ENCODE measurements at places on chromosomes 11 and 22.

DNA sequence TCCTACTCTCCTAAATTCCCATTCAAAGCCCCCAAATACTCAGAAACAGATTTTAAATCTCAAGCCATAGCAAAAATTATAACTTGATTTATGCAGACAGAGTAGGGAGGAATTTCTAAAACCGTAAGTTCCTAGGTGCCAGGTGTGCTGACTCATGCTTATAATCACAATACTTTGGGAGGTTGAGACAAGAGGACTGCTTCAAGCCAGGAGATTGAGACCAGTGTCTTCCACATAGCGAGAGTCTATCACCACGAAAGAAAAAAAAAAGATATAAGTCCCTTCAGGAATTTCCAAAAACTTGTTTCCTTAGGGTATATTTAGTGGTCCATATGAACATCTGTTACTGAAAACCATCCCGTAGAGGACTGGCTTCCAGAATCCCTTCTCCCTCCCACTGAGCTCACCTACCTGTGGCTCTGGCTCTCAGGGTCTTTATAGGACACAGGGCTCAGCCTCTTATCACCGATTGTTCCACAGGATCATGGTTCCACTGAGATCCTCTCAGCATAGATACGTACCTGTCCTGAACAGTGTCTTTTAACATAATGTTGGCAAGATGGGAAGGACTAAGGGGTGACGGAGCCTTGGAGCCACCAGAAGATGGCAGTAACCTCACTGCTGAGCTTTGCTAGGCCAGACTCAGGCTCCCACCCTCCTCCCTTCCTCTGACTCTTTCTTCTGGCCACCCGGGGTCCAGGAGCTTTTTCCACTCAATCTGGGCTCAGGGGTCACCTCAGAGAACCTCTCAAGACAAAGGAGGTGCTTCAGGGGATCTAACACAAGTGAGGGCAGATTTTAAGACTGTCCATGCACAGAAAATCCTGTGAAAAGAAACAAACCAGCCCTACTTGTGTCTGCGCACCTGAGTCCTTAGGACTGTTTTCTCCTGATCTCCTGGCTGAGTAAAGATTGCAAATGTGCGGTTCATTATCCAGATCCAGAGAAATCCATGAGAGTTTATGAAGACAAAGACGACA lies 117.5 kb upstream of the TOP3B start:
- H3K36me3 ChIP-seq: no peaks in the 10 kb centered on the region
- no peak overlapping the region for H3K27ac ChIP-seq
- H3K4me1 ChIP-seq: no peaks in the 10 kb centered on the region

DNA sequence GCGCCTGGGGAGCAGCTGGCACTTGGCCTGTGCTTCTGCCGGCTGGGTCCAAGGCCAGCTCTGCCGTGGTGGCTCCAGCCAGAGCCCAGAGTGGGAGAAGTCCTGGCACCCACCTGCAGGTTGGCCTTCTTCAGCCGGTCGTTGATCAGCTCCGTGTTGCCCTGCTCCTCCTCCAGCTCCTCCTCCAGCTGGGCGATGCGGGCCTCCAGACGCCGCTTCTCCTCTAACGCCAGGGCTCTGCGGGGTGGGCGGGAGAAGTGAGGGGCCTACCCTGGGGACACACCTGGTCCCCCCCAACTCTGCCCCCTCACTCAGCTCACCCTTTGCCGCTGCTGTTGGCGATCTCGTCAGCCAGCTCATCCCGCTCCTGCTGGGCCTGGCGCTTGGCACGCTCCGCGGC lies 32.6 kb downstream of the APOL1 start:
- peaks cover 95% of the 10 kb centered on the region for H3K36me3 ChIP-seq
- no peaks in the 10 kb centered on the region for H3K27me3 ChIP-seq
- H3K4me3 ChIP-seq: no peak overlapping the region
- H3K4me1 ChIP-seq: peaks cover 13% of the 10 kb centered on the region
- peak overlapping the region; percentile 66 for H3K27ac ChIP-seq

- H3K4me1 ChIP-seq: no peaks in the 10 kb centered on the region
- no peaks in the 10 kb centered on the region for H3K36me3 ChIP-seq
- DNase-seq: no peak
- H3K27ac ChIP-seq: no peak overlapping the region
Measured at GRCh38 chr11:113553235-113553634, 78.0 kb upstream of the DRD2 start.

DNA sequence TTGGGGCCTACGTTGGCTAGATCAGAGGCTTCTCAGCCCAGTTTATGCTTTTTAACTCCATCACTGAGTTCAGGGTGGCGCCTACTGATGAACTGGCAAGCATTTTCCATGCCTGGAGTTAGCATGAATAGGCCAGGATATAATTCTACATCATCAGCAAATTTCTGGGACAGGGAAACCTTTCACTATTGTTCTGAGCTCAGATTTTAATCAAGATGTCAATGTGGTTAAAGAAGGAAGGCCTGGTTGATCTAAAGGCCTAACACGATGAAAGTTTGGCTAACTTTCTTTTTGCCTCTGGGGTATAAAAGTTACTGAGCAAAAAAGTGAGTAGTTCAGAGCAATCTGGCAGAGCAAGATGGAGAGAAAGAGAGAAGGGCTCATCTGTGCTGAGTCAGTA lies 21.7 kb upstream of the IFITM3 start:
- no peak for DNase-seq
- no peaks in the 10 kb centered on the region for H3K27me3 ChIP-seq
- H3K36me3 ChIP-seq: no peaks in the 10 kb centered on the region
- H3K4me3 ChIP-seq: no peak overlapping the region
- no peak overlapping the region for H3K27ac ChIP-seq

DNA sequence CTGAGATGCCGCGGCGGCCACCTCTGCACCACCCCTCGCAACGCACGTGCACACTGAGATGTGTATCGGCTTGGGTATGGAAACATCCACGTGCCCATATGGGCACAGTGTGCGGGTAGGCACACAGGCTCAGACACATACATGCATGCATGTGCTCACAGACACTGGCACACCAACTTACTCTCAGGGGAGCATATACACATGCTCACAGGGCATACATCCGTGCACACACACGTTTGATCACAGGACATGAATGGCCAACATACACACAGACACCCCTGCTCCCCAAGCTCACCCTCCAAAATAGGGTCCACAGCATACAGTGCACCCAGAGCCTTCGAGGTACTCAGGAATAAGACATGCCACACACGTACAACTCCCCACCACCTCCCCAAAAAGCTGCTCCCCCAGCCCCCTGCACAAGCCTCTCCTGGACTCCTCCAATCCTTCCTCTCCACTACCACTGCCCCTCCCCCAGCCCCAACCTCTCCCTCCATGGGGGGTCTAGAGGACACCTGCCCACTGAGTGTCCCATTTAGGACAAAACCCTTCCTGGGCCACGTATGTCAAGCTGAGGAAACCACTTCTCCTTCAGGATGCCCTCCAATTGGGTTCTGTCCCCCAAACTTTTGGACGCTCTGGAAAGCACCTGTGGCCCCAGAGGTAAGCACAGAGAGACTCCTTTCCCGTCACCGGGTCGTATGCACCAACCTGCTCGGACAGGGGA lies 53.1 kb downstream of the SLC22A12 start:
- no peaks in the 10 kb centered on the region for H3K27me3 ChIP-seq
- peaks cover 17% of the 10 kb centered on the region for H3K4me1 ChIP-seq
- no peaks in the 10 kb centered on the region for H3K36me3 ChIP-seq
- DNase-seq: no peak
- no peak overlapping the region for H3K27ac ChIP-seq

GRCh38 chr11:62791501-62792201 lies at the start of gene TMEM223:
TMEM223 (minus strand) TSS chr11:62792006; CDS start chr11:62791994, 12 bp downstream.
- no peaks in the 10 kb centered on the region for H3K27me3 ChIP-seq
- peak within 1 kb of the TSS; percentile 85 for H3K27ac ChIP-seq

DNA sequence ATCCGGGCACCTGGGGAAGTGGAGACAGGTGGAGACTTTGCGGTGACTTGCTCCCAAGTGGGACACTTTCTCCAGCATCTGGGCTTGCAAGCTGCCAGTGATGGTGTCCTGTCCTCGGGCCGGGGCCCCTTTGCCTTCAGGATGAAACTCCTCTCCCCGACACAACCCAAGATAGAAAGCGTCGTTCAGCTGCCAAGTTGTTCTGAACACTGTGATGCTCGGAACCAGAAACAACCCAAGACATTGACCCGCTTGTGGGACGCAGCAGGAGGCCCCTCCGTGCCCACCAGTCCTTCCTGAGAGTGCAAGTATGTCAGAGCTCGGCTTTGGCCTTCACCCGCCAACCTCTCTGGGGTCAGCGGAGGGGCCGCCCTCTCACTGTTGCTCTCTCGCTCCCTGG lies 31.3 kb downstream of the LINC01488 start:
- H3K4me1 ChIP-seq: no peaks in the 10 kb centered on the region
- H3K27me3 ChIP-seq: no peaks in the 10 kb centered on the region
- H3K27ac ChIP-seq: no peak overlapping the region

DNA sequence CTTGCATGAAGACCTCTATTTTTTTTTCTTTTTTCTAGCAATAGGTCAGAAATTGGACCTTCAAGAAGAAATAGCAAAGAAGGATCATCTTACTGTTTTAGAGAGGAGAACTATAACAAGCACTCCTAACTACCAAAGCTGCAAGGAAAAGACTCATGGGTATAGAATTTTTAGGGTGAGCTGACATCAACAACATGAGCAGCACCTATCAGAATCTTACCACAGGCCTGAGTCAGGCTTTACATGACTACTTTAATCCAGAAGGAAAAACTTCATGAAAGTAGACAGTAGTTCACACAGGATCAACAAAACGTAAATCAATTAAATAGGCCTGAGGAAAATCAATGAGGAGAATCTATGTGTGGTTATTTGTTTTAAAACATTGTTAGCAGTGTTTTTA lies 130.5 kb downstream of the FAM76B start:
- H3K27ac ChIP-seq: no peak overlapping the region
- H3K4me3 ChIP-seq: no peak overlapping the region
- DNase-seq: no peak
- no peaks in the 10 kb centered on the region for H3K27me3 ChIP-seq

GRCh38 chr11:74007691-74008372 lies 1.1 kb downstream of the UCP3 start:
- H3K4me3 ChIP-seq: no peak overlapping the region
- no peaks in the 10 kb centered on the region for H3K4me1 ChIP-seq
- DNase-seq: no peak
- H3K27ac ChIP-seq: peak overlapping the region; percentile 55
- H3K36me3 ChIP-seq: peaks cover 15% of the 10 kb centered on the region
- no peaks in the 10 kb centered on the region for H3K27me3 ChIP-seq

DNA sequence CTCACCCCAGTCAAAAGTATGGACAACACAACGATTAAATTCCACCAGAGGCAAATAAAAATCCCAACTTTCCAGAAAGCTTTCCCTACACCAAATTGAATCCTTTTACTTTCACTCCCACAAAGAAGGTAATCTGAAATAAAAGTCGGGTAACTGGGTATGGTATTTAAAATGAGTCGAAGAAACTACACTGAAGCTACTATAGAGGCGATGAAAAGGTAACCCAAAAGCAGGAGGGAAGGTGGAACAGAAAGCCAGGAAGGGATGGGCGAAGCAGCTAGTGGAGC lies 1.1 kb downstream of the PICALM start:
- peak overlapping the region; percentile 96 for H3K27ac ChIP-seq
- H3K4me1 ChIP-seq: no peaks in the 10 kb centered on the region

- H3K4me1 ChIP-seq: no peaks in the 10 kb centered on the region
- no peak overlapping the region for H3K27ac ChIP-seq
- no peaks in the 10 kb centered on the region for H3K36me3 ChIP-seq
- no peaks in the 10 kb centered on the region for H3K27me3 ChIP-seq
Measured at GRCh38 chr11:44754876-44755555, 28.3 kb downstream of the TSPAN18 start.

GRCh38 chr11:12544986-12545775 lies 129.0 kb upstream of the TEAD1 start:
- DNase-seq: peak; percentile 58
- H3K27ac ChIP-seq: no peak overlapping the region
- H3K4me1 ChIP-seq: no peaks in the 10 kb centered on the region
- H3K36me3 ChIP-seq: no peaks in the 10 kb centered on the region
- no peaks in the 10 kb centered on the region for H3K27me3 ChIP-seq

DNA sequence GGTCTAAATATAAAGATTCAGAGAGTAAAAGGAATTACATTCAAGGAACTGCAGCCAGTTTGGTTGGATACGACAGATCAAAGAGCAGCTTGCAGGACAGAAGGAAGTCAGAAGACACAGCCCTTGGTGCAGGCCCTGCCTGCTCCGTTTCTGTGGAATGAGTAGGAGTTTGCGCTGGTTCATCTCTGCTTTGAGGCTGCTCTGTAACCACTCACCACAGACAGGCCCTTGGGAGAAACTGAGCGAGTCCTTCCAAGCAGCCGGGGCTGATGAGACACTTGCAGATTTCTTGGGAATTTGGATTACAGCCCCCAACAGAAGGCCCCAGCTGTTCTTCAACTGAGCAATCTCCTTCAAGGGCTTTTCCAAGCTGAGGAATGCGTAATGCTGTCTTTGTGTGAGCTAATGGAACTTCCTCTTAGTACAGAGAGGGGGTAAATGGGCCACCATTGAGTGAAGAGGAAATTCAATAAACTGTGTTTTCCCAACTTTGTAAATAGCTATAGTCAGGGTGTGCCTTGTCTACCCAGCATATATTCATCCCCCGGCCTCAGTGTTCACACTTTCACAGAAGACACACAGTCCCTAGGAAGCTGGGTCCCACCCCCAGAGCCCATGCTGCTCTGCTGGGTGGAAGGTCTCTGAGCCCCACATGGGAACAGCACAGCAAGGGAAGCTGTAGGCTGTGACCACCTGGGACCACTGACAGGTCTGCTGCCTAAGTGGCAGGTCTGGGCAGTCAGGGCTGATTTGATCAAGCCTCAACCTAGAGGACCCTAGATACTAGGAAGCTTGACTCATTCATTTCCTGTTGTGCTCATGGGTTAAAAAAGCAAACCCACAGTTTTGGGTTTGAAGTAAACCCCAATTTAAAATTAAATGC lies 16.6 kb downstream of the IL10RA start:
- no peaks in the 10 kb centered on the region for H3K36me3 ChIP-seq
- peak overlapping the region; percentile 61 for H3K27ac ChIP-seq

DNA sequence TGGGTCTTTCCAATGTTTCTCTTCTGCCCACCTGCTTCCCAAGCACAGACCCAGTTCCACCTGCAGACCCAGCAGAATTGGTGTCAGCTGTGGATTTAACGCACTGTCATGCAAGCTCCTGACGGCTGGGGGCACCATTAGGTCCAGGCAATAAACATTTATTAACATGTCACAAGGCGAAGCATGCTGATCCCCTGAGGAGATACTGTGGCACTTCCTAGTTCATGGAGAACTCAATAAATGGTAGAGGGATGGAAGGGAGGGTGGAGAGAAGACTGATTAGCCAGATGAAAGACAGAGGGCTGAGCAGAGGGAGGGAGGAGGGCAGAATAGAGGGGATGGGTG lies 68.3 kb upstream of the TSPAN18 start:
- H3K4me3 ChIP-seq: no peak overlapping the region
- peaks cover 38% of the 10 kb centered on the region for H3K4me1 ChIP-seq
- H3K27me3 ChIP-seq: no peaks in the 10 kb centered on the region

DNA sequence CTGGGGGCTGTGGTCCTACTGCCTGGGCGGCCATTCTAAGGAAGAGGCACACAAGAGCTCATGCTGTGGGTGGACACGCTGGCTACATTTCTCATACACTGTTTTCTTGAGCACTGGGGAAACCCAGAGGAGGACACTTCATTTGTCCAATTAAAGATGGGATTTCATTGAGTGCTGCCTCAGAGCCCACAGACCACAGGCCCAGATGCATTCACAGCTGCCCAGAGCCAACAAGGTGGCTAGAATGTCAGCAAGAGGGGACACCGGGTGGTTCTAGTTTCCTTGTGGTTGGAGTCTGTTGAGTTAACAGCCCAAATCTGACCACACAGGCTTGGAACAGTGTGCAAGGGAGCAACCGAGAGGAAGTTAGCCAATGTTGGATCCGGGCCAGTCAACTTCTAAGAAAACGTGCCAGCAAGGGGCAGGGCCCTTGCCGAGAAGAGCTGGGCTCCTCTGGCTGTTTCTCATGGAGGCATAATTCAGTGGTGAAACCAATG lies 35.0 kb upstream of the SORL1 start:
- no peaks in the 10 kb centered on the region for H3K27me3 ChIP-seq
- H3K4me1 ChIP-seq: no peaks in the 10 kb centered on the region
- H3K27ac ChIP-seq: peak overlapping the region; percentile 41
- H3K36me3 ChIP-seq: no peaks in the 10 kb centered on the region

Measured in right atrium auricular region (tissue), 2 donors.